Vagina (tissue), 2 donors: ENCODE measurements at places on chromosomes 16 and 17. TPM values are rescaled to one million over a fixed set of nuclear protein-coding genes. Genes with fewer than 3 reads are reported as not detected.

DNA sequence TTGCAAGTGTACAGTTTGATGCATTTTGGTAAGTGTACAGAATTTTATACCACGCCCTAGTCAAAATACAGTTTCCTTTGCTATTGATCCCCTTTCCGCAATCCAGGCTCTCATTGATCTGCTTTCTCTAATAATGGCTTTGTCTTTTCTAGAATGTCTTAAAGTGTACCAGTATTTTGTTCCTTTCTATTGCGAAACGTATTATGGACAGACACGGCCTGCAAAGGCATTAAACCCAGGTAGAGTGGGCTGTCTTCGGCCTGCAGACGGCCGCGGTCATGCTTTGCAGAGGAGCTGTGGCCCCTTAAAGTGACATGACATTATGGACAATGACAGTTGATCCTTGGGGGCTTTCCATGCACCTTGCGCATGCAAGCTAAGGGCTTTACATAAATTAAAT, 15.9 kb upstream of the HSBP1 start:
- DNase-seq, result no peak

DNASE1L2 gene
- 0.74 TPM for total RNA-seq

DNA sequence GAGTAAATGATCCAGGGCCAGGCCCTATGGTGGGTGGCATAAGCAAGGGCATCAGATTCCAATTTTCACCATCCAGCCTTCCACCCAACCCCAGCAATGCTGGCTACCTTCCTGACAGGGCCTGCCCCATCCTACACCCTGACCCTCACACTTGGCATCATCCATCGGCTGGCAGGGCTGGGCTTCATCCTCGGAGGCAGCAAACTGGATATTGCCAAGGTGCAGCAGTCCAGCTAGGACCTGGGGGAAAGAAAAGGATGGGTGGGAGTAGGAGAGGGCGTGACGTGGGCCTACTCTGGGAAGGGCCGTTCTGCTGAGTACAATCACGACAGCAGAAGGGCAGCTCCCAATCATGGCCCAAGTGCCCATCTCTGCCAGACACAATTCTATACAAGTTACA, 23.5 kb downstream of the MYO19 start:
- DNase-seq, result no peak

DNA sequence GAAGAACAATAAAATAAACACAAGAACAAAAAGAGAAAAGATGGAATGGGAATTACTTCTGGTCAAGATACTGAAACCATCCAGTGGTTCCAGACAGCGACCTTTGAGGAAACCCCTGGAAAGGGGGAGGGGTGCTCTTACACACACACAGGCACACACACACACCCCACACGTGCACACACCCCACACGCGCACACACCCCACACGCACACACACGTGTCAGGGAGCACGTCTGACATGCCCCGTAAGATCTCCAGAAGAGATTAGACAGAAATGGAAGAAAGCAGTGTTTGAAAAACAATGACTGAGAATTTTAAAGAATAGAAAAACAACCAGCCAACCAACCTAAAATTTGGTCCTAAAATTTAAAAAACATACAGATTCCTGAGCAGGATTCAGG, 45.3 kb upstream of the FASN start:
- DNase-seq, result no peak

EVI2B gene
- 11.0 TPM for total RNA-seq

OTOP3 gene
- total RNA-seq, result 0.74 TPM

GRCh38 chr16:59697761-59698160, 963.6 kb upstream of the GOT2 start:
- no peak for DNase-seq

- no peak for DNase-seq
Observed at GRCh38 chr16:83238949-83239691, 568.7 kb upstream of the HSBP1 start.

DPEP1 gene
- total RNA-seq, result not detected

PRKCB gene
- total RNA-seq, result 9.1 TPM

DNA sequence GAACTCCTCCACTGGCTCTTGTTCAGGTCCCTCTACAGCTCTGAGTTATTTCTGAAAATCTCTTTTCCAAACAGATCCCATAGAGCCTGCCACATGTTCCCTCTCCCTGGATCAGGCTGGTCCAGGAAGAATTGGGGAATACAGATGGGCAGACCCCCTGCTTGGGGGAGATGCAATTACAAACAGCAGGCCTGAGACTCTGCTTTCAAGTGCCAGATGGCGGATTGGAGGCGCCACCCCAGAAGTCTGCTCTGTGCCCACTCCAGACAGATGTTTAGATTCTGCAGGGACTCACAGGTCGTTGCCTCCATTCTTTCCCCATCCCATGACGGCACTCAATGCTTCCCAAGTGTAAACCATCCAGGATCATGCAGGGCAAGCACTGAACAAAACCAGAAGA, 316.6 kb downstream of the SLC39A11 start:
- DNase-seq, result no peak

DNA sequence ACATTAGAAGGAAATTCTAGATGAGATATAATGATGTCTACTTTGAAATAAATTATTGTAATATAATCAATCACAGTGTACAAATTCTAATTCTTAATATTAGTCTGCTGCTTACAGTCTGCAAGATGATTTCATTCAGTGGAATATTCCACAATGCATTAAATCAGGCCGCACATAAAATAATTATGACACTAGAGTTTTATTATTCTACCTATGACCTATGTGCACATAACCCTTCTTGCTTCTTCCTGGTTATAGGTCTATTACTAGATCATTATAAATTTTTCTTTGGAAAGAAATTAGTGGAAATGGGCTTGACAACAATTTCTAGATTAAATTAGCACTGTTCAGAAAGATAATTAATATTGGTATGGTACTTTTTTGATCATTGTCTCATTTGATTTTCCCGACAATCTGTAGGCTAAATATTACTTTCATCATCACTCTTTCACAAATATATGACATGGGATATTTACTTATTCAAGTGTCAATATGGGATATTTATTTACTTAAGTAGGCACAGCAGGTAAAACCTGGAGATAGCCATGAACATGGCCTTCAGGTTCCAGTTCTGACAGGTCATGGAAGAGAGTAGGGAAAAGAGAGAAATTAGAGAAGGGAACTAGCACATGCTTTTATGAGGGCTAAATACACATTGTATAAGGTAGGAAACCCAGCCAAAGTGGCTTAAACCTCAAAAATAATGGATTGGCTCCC, 476.4 kb downstream of the TOX3 start:
- no peak for DNase-seq

FAM20A gene
- total RNA-seq, result 16.2 TPM

GRCh38 chr17:45575126-45575885, 84.8 kb upstream of the PLEKHM1 start:
- DNase-seq, result no peak

DNA sequence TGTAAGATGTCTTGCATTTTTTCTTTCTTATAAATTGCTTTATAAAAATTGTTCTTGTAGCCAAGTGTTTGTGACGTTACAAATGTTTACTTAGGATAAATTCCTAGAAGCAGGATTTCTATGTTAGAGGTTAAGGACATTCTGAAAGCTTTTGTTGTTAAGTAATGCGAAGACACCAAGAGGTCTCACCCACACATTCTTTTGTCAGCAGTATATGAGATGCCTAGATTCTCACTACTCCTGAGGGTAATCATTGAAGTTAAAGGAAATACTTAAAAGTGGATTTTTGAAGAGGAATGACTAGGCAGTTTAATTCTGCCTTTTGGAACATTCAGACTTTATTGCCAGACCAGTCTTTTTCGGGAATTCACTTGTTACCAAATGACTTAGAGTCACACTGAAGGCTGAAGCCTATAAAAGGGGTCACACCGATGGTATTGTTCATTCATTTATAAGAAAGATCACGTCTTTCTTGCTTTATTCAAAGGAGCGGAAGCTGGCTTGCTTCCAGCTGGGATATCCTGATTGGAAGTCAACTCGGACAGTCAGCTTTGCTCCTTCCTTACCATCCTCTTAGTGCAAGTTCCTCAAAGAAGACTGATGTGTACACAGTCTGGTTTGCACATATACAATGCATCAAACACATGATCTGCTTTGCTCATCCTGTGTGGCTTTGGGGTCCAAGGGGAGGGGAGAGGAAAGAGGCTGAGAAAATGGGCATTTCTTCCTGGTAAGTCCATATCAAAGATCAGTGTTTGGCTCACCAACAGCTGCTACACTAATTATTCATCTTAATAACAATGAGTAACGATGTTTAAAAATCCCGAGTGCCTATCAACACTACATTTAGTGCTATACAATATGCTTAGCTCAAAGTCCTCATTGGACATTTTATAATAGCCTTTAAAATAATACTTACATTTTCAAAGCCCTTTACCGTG, 160.0 kb downstream of the MAP2K6 start:
- DNase-seq, result no peak

DNA sequence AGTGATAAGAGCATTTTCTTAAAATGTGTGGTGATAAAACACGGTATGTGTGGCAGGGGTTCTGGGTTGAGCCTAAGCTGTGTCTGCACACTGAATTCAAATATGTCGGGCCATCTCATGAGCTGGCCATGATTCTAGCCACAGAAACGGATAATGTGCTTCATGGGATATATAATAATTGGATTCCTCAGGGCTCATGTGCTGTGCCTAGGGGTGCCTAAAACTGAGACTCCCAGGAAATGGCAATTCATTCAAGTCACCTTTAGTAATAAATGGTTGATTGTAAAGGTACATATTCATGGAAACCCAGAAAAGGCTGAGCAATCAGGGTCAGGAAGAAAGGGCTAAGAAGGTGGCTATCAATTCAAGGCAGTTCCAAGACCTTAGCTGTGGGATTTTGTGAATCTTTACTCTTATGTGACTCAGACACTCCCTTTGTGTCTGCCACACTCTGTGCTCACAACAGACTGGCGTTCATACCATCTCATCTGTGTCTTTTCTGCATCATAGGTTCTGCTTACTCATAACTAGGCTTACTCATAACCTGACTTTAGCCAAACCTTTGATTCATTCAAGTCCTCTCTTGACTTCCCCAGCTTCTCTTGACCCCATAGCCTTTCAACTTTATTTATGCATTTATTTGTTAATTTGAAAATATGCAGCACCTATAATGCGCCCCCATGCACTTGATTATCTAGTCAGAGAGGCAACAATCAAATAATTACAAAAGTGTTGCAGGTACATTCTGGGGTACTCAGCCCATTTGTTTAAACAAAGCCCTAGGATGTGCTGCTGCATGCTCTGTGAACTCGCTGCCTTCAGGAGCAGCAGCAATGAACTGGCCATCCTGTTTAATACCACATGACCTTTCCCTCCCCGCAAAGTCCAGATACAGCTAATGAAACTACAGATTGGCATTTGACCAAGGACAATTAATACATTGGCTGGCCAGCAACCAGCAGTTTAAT, 28.4 kb upstream of the MED13 start:
- DNase-seq, result no peak

GRCh38 chr16:65740711-65741110, 618.8 kb upstream of the CDH11 start:
- DNase-seq, result no peak

GRCh38 chr17:2904135-2904534, 107.9 kb downstream of the RAP1GAP2 start:
- no peak for DNase-seq

DNA sequence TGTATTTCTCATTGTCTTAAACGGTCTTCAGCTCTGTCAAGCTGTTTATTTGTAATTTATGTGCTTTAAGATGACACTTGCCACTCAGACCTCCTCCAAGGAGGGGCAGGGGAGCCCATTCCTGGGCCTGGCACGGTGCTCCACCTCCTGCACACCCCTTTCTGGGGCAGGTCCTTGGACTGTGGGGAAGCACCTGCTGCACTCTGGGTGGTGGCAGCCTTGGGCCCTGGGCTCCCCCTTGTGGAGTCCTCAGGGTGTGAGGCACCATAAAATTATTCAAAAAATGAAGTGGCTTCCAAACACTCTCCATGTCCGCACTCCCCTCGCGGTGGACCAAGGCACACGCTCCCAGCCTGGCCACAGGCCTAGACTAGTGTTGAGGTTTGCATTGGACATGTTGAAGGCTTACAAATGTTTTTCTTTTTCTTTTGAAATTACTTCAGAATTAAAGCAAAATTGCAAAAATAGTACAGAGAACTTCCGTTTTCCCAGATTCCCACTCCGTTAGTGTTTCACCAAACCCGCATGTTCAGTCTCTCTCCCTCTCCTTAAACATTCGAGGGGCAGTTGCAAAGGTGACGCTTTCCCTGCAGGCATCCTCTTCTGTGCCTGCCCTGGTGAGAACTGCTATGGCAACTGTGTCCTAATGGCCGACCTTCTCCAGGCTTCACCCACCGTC, 32.4 kb downstream of the FOXK2 start:
- DNase-seq, result no peak

GRCh38 chr17:77146882-77147281, 6.1 kb downstream of the SEC14L1 start:
- DNase-seq, result no peak

DNA sequence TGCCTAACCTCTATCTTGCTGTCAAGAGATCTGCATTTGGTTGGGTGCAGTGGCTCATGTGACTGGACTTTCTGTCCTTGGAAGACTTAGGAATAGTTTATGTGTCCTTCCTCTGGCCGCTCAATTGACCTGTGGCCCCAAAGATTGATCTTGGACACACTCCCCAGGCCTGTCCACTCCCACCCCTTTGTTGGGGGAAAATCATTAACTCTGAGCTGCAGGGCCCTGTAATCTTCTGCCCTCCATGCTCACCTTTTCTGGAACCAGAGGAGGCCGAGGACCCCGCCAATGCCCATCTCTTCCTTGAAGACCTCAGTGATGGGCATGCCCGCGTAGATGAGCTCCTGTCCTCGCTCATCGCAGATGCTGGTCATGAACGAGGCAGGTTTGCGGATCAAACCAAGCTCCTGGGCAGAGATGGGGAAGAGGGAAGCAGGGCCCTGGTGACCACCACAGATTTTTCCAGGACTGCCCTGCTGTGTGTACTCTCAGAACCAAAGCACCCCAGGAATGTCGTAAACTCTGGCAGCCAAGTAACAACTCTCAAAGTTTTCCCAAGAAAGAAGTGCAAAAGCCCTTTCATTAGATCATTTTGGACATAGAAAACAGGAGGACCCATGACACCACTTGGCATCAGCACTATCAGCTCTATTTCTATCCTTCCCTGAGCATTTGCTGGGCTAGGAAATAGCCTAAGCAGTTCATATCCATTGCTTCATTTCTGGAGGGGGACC, 8.5 kb upstream of the KLHL11 start:
- DNase-seq, result no peak

GRCh38 chr17:73878923-73879322, 234.7 kb upstream of the SDK2 start:
- no peak for DNase-seq

GRCh38 chr17:72502371-72503341, 381.8 kb downstream of the SOX9 start:
- DNase-seq, result no peak

- no peak for DNase-seq
Observed at GRCh38 chr16:53061256-53061655, 6.5 kb downstream of the CHD9 start.

- DNase-seq, result no peak
Observed at GRCh38 chr17:979212-979538, 401 bp downstream of the NXN start.

WFDC1 gene
- 12.0 TPM for total RNA-seq

- DNase-seq, result peak; percentile 82
Observed at GRCh38 chr17:83144421-83145357, 65.3 kb downstream of the METRNL start.
